ENCODE measurements at places on chromosomes 2 and 18.

DNA sequence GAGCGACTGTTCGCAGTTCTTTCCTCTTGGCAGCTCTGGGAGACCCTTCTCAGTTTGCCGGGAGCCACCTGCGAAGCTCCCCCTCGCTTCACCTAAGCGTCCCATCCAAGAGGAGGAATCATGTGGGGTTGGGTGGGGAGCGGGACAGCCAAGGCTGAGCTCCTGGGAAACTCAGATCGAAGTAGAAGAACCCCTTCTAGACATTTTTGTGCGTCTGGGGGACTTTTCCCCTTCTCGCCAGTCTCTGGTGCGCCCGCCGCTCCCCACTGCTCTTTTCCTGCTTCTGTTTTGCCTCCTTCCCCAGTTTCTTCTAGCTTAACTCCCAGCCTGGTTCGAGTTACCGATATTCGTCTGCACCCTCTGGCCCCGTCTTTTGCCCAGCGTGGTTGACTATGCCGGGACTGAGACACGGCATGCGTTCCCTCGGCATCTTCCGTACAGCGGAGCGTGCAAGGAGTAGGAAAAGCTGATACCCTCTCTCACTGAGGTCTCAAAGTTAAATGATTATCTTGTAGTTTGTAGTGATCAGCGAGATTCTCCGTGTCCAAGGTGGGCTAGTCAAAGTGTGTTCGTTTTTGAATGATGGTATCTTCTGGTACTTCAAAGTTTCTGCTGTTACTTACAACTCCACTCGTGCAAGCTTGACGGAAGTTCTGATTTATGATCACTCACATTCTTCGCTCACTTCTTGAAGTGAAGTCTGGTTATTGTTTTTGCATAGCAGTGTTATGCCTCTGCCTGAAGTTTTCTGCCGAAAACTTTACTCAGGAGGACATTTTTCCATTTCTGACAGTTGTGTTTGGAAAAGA is 664 bp downstream of the CAMKMT start:
- DNase-seq: peak; percentile 22

DNA sequence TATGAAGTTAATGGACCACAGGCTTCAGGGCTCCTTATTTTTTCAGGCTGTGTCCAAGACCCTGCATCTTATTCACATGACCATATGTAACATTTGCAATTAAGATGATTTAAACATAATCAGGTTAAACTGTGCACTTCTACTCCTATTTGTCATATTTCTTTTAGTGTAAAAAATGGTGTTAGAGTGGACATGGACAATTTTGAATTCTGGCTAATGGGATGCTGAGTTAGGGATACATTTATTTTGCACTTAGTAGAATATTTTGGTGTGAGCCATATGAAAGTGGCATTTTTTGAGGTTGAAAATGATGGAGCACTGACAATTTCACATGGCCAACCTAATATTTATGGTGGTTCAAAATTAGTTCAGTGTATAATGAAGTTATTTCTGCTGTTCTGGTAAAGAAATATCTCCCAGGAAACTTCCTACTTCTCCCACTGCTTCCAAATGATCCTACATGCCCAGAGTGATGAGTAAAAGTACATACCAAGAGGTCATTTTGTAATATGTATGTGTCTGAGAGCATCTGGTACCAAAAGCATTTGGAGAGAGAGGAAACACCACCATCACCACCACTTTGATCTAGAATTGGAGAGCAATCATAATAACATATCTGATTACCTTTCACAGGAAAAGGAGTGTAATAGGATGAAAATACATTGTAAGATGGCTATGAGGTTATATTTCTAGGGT is 36.0 kb downstream of the GULP1 start:
- no peak for DNase-seq

- DNase-seq: no peak
Measured at GRCh38 chr2:110682267-110682666, 4.4 kb upstream of the BUB1 start.

GRCh38 chr18:13811993-13812392 is 12.0 kb upstream of the MC5R start:
- DNase-seq: no peak

DNA sequence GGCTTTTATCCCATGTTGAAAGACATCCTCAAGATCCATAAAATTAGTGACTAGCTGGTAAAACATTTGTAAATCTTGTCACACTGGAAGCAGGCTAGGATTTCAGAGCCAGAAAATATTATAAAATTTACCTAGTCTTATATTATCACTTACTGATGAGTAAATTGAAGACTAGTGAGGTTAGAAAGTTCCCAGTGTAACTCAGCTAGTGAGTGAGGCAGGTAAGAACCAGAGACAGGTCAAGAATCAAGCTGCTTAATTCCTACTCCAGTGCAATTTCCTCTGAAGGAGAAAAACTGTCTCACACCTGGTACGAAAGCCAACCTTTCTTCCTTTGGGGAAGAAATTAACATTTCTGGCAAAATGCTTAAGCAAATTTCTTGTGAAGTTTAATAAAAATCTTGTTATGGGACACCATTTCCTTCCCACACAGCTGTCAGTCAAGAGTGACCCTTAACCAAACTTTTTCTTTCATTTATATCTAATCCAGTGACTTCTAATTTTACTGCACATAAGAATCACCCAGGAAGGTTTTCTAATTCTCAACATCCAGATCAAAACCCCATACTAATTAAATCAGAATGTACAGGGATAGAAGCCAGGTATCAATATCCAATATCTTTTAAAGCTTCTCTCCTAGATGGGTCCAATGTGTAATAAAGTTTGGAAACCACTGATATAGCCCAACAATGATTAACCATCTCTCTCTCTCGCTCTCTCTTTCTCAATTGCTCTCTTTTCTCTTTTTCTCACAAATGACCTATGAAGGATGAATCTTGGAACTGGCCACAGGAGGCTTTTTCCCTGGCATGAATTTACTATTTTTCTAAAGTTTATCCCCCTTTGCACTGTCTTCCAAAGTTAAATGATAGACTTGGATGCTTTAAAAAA is 264.3 kb upstream of the SLC39A10 start:
- DNase-seq: no peak

GRCh38 chr2:218070587-218070986 is 1.5 kb downstream of the RUFY4 start:
- DNase-seq: no peak

DNA sequence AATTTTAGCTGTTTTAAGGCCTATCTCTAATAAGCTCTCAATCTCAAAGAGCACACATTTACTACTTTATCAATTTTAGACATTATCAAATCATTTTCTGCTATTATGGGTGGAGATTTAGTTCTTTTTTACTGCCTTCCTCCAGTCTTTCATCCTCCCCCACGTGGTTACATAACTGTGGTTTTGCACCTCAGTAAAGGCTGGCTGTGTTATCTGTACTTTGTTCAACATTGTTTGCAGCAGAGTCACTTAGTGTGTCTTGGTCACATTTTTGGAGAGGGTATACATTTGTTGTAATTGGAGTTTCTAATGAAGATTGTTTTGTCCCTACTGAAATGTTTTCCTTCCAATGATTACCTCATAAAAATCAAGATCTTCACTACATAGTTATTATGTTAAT is 549.6 kb upstream of the CELF4 start:
- DNase-seq: no peak

DNA sequence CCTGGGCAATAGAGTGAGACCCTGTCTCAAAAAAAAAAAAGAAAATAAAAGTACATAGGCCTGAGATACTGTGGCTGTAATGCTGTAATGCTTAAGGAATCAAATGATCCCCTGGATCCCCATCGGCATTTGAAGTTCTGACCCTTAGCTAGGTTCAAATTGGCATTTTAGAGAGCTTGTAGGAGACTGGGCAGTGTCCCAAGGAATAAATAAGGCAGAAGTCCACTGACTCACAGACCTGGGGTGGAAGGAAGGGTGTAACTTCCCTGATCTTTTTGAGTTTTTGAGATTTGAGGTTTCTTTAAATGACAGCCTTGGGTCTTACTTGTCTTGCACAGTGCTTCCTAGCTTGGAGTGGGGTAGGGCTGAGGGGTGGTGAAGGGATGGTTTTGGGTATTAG is 553.7 kb downstream of the SLC4A3 start:
- no peak for DNase-seq

GRCh38 chr2:231000211-231000904 is 4.4 kb downstream of the SPATA3 start:
- no peak for DNase-seq

DNA sequence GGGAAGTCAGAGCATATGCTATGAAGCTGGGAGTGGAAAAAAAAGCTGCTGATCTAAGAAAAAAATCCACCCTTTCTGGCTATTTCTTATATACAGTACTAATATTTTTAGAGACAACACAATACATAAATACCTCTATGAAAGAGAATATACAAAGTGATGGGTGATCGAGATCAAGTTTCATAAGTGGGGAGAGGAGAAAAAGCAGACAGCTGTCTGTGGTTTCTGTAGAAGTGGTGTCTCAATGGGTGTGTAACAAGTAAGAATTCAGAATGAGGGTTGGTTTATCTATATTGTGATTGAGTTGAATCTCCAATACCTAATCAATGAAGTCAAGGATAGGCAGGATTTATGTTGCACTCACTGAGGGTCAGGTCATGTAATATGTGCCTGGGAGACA is 191.0 kb downstream of the HNMT start:
- no peak for DNase-seq

DNA sequence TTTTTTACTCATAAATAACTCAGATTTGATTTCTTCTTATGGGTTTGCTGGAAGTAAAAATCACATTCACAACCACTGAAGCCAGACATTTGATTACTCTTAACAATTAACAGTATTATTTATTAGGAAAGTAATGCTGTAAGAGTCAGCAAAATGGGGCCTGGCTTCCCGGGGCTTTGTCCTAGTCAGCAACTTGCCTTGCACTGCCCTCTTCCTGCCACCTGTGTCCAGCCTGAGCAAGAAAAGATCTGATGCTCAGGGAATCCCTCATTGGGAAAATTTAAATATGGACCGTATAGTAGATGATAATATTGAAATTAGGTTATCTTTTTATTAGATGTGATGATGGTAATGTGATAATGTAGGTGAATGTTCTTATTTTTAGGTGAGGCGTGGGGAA is 30.8 kb upstream of the ACYP2 start:
- no peak for DNase-seq

DNA sequence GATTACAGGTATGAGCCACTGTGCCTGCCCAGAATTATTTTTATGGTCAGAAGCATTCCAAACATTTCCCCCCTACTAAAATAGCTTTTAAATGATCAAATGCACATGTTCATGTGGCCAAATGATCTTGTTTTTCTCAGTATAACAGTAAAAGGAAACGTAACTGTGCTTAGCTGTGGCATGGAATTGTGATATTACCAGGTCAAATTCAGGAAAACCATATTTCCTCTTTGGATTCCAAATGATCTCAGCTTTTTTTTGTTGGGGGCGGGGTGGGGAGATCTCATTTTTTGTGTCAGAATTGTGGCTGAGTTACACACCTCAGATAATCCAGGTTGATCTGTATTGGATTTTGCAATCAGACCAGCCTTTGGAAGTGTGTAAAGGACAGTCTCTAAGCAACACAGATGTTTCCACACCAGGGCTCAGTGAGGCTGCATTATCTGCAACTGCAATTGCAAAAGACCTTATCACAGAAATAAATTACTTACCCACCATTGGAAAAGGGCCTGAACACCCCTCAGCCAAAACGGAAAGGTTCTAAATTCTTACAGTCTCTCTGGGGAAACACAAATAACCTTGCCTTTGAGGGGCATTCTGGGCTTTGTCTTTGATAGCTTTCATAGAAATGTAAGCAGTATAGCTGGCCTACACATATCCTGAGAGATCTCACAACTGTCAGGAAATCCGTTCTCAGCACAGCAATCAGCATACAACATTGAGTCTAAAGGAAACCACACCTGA is 8.4 kb downstream of the CASP10 start:
- no peak for DNase-seq

- no peak for DNase-seq
Measured at GRCh38 chr2:112055730-112056625, 909 bp downstream of the TMEM87B start.

DNA sequence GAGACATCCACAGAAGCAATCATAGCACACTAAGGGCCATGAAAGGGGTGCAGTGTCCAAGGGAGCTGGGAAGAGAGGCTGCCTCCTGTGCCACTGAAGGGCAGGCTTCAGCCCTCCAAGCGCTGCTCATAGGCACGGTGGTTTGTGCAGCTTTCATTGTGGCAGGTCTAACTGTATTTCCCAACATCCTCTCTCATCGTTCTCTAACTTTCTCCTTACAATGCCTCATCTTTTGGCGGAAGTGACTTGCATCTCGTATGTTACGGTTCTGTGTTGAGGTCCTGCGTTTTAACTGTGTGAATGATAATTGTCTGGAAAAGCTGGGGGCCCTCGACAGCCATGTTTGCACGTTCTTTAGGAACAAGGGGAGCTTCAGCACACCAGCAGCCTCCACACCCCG is 213.9 kb downstream of the GBX2 start:
- no peak for DNase-seq

- DNase-seq: no peak
Measured at GRCh38 chr2:178286636-178287035, 92.3 kb downstream of the OSBPL6 start.

DNA sequence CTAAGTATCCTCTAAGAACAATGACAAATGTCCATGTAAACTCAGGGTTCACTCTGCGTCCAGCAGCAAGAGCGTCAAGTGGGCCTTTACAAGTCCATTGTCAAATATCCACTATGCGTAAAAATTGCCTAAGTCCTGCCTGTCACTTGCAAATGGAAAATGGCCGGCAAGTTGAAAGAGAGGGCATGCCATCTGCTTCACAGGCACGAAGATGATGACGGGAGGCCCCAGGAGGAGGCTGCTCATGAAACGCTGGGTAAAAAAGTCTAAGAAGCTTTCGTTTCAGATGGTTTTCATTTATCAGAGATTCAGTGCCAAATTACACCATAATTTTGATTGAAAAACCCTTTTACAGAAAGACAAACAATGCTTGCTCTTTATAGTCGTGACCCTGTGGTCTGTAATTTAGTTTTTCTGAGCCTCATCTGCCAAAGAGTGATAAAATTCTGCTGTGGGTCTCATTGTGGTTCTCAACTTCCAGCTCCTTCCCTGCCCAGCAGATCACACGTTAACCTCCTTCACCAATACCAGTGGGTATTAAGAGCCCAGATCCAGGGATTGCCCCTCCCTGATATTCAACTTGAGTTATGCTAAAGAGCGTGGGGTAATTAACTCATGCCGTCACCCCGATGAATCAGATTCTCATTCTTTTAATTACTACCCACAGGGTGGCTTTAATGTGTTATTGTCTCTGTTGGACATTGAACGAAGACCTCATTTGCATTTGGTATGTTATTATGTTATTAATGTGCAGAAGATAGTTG is 160.2 kb upstream of the ALKAL2 start:
- no peak for DNase-seq

DNA sequence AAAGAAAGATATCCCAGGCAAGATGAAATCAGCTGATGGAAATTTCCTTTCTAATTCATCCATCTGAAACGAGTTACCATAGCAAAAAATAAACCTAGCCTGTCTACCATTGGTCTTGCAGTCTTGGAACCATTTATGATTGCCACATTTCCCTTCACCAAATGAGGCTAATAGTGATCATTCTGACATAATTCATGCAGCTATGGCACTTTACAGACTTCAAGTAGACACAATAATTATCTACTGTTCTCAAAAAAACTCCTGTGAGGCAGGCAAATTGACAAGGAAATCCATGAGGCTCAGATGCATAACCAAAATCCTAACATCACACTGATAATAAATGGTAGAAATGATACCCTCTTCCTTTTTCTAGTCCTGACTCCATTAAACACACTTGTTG is 1669.7 kb upstream of the LRRTM1 start:
- DNase-seq: no peak

Data from NCI-H2081 (cell line).